Ovary (tissue), 10 donors: ENCODE measurements at places on chromosomes 11 and 22.

- no peak for DNase-seq
These were observed 2.5 kb upstream of the PAX6 start for GRCh38 chr11:31813391-31814175.

- peak; percentile 81 for DNase-seq
These were observed 69.1 kb downstream of the NAT10 start for GRCh38 chr11:34174412-34175041.

DNA sequence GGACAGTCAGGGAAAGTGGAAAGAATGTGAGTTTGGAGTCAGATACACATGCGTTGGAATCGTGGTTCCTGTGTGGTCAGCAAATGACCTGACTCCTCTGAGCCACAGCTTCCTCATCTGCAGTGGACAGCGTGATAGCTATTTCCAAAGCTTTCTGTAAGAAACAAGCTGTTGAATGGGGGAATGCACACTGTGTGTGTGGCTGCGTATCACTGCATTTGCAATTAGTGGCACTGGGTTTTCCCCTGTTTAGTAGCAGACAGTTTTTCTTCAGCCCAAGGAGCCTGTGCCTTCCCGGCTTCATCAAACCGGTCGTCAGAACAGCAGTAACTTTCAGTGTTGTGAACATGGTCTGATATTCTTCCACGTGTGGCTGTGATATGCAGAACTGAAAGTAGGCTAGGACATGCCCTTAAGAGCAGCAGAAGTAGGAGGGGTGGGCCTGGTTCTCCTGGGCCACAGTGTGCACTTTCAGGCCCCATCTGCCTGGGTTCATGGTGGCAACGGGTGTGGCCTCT, 121.5 kb downstream of the RRAS2 start:
- DNase-seq = no peak

GRCh38 chr22:29703569-29704195, 16.1 kb upstream of the CABP7 start:
- DNase-seq = no peak

GRCh38 chr11:48051217-48051830, 71.0 kb downstream of the PTPRJ start:
- DNase-seq = no peak

GRCh38 chr11:126991596-126991995, 9.0 kb downstream of the KIRREL3 start:
- no peak for DNase-seq

DNA sequence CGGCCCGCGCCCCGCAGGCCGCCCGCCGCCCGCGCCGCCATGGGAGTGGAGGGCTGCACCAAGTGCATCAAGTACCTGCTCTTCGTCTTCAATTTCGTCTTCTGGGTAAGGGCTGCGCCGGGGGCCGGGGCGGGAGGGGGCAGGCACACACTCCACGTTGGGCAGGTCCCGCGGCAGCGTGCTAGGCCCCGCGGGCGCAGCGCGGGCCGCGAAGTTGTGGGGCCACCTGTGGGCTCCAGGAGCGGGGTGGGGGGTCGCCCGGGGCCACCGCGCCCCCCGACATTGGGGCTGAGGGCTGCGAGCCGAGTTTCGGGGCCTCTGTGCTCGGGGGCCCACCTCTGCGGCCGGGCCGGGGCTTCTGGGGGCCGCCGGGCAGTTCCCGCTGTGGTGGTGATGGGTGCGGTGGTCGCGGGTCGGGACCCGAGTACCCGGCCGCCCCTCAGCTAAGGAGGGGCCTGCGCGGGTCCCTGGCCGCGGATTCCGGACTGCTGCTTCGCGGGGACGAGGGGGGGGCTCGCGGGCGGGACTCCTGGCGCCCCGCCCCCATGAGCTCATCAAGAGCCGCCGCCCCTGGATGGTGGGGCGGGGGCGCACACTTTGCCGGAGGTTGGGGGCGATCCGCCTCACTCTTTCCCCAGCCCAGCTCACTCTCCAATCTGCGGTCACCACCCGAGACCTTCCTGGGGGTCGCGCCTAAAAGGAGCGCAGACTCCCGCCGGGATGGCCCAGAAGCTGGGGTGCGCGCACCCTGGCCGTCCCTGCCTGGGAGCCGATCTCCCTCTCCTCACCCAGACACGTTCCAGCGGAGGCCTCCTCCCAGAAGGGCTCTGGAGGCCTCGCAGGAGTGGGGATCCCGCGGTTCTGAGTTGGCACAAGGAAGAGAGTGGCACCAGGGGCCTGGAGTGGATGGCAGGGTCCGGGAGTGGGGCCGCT, 667 bp downstream of the CD81 start:
- DNase-seq = peak; percentile 87

- DNase-seq = no peak
These were observed 62.6 kb downstream of the PIWIL4 start for GRCh38 chr11:94629741-94630140.

DNA sequence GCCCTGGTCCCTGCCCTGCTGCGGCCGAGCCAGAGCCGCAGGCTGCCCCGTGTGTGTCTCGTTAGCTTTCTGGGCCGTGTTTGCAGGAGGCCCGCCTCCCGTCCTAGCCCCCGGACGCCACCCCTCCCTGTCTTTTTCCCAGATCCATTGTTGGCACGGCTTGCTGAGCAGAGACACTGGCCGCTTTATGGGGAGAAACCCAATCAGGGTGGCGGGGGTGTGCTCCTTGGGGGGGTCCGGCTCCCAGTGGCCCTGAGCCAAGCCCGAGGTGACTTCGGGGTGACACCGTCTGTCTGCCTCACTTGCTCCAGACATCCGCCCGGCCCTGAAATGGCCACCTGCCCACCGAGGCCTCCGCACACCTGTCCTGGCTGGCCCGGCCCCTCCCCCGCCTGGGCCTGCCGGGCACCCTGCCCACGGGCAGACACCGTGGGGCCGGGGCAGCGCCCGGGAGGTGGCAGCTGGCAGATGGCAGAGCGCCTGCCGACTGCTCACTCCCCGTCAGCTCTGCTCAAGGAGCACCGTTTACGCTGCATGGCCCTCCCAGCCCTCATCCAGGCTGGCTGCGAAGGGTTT, 43.1 kb upstream of the PPARA start:
- DNase-seq = peak; percentile 74

- no peak for DNase-seq
These were observed 36.3 kb upstream of the APOBEC3A start for GRCh38 chr22:38921120-38921519.
